ENCODE measurements at places on chromosomes 6 and 20. TPM values are rescaled to one million over a fixed set of nuclear protein-coding genes. Genes with fewer than 3 reads are reported as not detected.

Gene RAET1E
- total RNA-seq = not detected

Gene TFB1M
- 37.7 TPM for total RNA-seq

Gene FAM162B
- total RNA-seq = not detected

Gene PPIL6
- total RNA-seq = not detected

Gene SPATA25
- total RNA-seq = 1.9 TPM

Gene DUSP15
- total RNA-seq = not detected

Gene BPI
- not detected for total RNA-seq

Gene TLDC2
- not detected for total RNA-seq

Gene SRSF12
- 0.81 TPM for total RNA-seq

DNA sequence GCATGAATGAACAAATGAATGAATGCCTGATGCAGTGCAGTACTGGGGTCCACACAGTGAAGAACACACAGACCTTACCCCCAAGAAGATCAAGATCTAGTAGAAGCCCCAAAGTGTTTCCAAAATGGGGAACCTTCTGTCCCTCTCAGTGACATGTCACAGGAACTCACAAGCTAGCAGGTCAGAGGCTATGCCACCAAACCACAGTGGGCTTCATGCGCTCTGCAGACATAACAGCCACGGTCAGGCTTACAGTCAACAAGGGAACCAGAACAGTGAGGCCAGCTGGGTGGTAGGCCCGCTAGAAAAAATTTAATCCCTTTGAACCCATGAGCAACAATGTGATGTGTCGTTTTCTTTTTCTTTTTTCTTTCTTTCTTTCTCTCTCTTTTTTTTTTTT lies 20.2 kb upstream of the ARFGEF2 start:
- DNase-seq = no peak

DNA sequence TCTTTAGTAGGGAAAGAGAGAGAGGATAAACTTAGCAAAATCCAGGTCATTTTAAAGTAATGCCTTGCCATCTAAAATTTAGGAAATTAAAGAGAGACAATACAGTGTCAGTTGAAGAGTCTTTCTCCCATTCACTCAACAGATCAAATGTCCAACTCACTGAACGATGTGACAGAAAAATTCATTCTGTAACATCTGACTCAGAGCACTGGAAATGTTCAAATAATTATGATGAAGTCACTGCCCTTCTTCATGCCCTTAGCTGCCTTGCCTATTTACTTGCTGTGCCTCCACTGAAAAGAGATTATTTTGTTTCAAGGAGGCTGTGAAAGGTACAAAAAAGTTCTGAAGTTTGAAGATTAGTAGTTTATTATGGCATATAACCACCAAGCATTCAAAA lies 434.8 kb downstream of the ADGRB3 start:
- no peak for DNase-seq

- no peak for DNase-seq
Measured at GRCh38 chr6:138862456-138862855, 66.6 kb downstream of the ECT2L start.

DNA sequence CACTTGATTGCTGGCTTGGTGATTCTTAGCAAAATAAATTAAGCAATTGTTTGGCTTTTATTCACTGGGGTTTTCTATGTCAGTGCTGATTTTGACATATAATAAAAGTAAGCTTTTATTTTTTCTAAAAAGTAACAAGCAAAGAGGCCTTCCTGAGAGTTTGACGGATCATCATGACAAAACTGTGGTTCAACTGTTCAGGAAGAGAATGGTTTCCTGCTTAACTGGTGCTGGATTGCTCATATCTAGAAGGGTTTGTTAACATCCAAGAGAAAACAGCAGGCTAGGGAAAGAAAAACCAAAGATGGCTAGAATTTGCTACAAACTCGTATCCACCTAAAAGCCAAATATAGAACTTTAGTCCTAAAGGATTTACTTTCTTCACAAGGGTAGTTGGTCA lies 21.2 kb downstream of the SERPINB1 start:
- no peak for DNase-seq

GRCh38 chr6:12289933-12290820 lies at the start of gene EDN1:
EDN1 (plus strand) TSS chr6:12290361; CDS start chr6:12290630, 269 bp downstream.
- peak; percentile 14 for DNase-seq

- DNase-seq = no peak
Measured at GRCh38 chr6:157952861-157953351, 28.8 kb upstream of the SYNJ2 start.

- DNase-seq = no peak
Measured at GRCh38 chr6:105838171-105838570, 248.0 kb upstream of the PRDM1 start.

DNA sequence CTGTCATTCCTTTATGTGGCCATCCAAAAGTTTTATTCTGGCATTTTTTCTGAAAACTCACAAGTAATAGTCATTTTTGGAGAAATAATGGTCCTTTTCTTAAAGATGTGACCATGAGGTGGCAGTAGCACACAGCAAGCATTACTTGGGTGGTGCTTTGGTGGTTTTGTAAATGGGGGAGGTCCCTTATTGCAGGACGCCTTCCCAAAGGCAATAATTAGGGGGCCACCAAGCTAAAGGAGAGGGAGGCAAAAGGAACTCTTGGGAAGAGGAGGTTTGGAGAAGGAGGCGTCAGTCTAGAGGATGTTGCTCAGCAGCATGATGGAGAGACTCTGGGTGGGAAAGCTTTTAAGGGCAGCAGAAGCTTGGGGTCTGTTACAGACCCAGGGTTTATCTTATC lies 422.6 kb upstream of the MMS22L start:
- no peak for DNase-seq

- DNase-seq = no peak
Measured at GRCh38 chr6:64280569-64280968, 645.0 kb downstream of the PHF3 start.

DNA sequence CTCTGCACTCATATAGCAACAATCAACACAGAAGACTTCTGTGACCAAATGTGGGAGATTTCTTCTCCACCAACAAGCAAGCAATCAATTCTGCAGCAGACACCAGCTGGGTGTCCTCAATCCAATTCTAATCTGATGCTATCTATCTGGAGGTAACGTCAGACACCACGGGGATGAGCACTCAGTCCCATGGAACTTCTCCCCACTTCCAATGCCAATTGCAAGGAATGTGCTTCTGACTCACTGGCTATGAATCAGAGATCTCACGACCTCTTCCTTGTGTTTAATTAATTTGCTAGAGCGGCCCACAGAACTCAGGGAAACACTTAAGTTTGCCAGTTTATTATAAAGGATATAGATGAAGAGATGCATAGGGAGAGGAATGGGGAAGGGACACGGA lies 103.5 kb upstream of the SIRPG start:
- DNase-seq = no peak

GRCh38 chr6:10408457-10408856 lies 6.4 kb downstream of the TFAP2A start:
- no peak for DNase-seq

- DNase-seq = no peak
Measured at GRCh38 chr6:19153981-19154295, 683.2 kb upstream of the ID4 start.

DNA sequence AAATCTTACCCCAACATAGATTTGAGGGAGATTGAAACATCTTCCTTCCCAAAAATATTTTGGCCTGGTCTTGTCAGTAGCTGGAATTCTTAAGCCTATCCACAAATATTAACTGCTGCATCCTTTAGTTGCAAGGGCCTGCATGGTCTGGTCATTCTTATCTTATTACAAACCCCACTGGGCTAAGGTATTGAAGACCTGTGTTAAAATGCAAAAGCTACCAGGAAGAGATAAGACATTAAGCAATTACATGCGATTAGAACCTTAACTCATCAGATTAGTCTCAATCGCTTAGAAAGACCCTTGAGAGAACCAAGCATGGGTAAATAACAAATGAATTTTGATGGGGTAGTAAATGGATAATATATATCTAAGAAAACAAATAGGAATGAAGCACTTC lies 426.6 kb downstream of the FRK start:
- no peak for DNase-seq

DNA sequence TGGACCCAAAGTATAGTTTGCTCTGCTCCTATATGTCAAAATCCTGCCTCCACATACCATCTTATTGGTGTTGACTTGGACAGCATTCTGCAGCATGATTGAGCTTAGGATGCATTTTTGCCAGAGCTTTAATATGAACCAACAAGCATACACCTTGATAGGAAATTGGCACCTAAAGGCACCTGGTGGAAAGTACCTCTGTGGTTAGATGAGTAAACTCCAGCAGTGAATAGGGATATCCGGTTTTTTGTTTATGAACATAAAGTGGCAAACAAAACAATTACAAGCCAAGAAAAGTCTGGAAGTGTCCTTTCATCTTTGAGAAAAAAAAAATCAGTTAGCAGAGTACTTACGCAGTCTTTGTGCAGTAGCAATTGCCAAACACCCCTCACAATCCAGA lies 6.2 kb upstream of the CYP24A1 start:
- no peak for DNase-seq

GRCh38 chr6:41077536-41077935 lies 4.8 kb downstream of the NFYA start:
- DNase-seq = no peak

- DNase-seq = no peak
Measured at GRCh38 chr6:42322676-42323075, 105.0 kb upstream of the MRPS10 start.

DNA sequence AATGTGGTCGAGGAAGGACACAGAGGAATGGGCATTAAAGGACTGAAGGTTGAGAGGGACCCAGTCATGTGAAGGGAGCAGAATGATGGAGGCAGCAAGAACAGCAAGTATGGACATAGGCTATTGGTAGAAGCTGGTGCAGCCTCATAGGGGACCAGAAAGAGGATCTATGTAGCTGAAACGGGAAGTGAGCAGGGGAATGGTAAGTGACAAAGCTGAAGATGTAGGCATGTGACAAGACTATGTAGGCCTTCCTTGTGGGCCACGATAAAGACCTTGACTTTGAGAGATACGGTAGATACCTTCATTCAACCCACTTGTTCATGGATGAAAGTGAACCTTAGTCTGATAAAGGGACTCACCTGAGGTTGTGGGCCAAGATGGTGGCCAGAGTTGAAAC lies 3.5 kb downstream of the CTNNBL1 start:
- DNase-seq = no peak

GRCh38 chr6:37952027-37952426 lies 132.5 kb downstream of the ZFAND3 start:
- DNase-seq = no peak

Data from CD8-positive, alpha-beta memory T cell (primary cell).